KBM-7 (cell line): ENCODE measurements at places on chromosomes 5 and 9.
A peak's percentile ranks its signal among the peaks of the same experiment; 100 is the strongest.

DNA sequence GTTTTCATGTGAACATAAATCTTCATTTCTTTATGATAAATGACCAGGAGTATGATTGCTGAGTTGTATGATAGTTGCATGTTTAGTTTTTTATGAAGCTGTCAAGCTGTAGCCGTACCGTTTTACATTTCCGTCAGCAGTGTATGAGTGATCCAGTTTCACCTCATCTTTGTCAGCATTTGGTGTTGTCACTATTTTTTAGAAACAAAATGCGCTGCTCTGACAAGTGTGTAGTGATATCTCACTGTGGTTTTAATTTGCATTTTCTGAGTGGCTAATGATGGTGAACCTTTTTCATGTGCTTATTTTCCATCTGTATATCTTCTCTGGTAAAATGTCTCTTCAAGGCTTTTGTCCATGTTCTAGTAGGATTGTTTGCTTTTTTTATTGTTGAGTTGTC, 6.7 kb upstream of the SPATA31D1 start:
- DNase-seq, result no peak

- DNase-seq, result no peak
These were observed 543.2 kb upstream of the SGCD start for GRCh38 chr5:155783791-155784190.

DNA sequence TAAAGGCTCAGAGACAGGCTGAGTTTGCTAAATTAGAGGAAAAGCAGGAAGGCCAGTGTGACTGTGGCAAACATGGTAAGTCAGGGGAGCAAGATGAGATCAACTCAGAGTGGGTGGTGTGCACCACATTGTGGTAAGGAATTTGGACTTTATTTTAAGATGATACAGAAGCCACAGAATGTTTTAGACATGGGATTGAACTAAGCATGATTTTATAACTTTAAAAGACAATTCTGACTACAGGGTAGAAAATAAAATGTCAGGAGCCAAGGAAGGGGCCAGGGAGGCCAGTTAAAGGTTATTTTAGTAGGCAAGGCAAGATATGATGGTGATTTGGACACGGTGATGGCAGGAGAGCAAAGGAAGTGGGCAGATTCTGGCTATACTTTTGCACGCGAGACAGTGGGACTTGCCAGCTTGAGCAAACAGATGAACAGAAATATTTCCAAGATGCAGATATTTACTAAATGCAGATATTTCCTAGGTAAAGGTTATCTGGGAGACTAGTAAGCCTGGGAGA, 53.9 kb downstream of the TSSK1B start:
- DNase-seq, result no peak

GRCh38 chr9:87065981-87066380, 118.7 kb upstream of the GAS1 start:
- no peak for DNase-seq

- DNase-seq, result no peak
These were observed 15.5 kb upstream of the FRRS1L start for GRCh38 chr9:109182550-109182939.

GRCh38 chr9:24620741-24621140, 75.0 kb upstream of the IZUMO3 start:
- no peak for DNase-seq

GRCh38 chr9:38182321-38182720, 113.3 kb upstream of the SHB start:
- DNase-seq, result no peak

DNA sequence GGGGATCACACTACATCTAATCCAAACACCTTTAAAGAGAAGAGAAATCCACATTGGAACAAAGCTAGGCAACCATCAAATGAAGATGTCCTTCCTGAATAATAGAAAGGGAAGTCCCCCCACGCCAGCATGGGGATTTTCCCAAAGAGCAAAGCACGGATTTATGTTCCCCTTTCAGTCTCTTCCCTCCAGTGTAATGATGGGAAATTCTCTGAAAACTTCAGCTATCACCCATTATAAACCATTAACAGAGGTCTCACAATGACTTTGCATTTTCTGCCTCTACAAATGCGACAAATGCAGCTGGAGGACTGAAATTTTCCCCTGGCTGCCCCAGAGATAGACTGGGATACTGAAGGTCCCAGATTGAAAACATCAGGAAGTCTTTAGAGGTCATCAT, 368.7 kb downstream of the EFNA5 start:
- no peak for DNase-seq

GRCh38 chr9:126228111-126228780, 98.4 kb upstream of the MVB12B start:
- DNase-seq, result no peak

DNA sequence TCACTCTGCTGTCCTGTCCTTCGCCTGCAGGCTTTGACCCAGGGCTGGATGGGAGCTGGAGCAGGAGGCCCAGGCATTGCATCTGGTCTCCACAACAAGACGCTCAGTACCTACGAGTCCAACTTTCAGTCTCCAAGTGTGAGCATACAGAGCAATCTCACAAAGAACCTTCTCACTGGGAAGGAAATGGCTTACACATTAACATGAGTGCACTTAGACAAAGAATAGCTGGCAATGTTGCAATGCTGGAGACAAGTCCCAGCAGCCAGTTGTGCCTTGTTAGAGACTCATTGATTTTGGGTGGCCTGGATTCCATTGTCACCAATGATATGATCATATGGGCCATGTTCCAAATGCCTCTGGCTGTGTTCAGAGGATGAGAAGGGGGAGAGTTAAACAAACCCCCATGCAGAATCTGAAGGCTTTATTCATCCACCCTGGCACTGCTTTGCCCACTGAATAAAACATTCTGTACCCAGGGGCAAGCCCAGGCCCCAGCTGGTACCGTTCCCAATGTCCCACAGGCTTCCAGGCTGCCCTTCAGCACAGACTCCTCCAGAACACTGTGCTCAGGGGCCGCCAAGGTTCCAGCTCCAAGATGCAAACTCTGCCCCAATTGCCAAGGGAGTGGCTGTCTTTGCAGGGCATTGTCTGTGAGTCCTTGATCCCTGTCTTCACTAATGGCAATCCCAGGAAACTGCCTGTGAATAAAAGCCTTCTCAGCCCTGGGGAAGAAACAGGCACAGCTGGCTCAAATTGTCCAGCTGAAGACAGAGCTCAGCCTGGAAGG, 185.5 kb downstream of the HSD17B3 start:
- DNase-seq, result no peak

DNA sequence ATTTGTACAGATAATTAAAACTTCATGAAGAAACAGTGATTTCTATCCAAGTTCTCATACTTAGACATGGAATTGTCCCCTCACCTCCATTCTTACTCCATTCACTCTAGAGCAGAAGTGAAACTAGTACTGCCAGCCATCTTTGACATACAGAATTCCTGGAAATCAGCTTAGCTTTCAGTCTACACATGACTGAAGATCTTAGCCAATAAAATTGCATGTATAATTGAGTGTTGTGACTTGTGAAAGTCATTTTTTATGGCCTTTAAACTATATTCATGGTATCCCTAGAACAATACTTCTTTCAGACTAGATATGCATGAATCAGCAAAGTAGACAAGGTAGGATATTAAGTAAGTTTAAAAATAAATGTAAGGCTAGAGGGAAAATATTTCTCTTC, 705.2 kb upstream of the ZNF608 start:
- DNase-seq, result no peak

DNA sequence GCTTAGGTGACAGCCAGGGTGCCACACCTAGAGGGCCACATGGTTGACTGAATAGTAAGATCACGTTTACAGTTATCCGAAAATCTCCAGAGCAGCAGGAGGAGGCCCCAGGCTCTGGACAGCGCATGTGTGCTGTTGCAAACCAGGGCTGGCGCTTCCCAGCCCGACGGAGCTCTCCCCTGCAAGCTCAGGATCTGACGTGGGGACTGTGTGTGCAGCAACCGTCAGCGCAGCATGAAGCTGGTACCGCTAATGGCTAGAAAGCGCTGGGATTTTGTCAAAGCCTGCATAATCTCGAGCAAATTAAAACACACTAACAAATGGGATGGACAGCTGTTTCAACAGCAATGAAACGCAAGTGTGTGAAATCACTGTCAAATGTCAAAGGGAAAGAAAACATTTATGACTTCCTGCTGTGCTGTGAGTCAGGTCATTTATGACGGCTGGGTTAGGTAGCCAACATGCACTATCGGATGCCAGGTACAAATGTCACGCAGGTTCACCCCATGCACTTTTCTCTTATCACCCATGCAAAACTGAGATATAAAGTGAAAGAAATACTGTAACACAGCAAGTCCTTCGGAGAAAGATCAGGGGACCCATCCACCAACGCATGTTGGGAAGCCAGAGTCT, 7.5 kb downstream of the SURF4 start:
- DNase-seq, result no peak

DNA sequence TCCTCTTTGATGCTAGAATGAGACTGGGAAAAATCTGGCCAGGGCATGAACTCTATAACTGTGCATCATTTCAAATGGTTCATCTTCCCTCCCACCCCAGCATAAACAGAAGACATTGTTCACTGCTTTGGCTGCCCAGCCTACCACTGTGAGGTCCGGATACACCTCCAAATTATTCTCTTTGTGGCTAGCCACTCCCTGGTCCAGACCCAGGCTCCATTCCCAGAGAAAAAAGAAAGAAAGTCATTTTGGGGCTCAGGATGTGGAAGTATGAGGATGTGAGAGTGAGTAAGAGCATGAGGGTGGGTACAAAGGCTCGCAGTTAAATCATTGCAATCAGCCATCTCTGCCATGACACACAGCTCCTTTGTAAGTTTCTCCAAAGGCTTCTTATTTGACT, 559.2 kb downstream of the PSAT1 start:
- DNase-seq, result no peak

DNA sequence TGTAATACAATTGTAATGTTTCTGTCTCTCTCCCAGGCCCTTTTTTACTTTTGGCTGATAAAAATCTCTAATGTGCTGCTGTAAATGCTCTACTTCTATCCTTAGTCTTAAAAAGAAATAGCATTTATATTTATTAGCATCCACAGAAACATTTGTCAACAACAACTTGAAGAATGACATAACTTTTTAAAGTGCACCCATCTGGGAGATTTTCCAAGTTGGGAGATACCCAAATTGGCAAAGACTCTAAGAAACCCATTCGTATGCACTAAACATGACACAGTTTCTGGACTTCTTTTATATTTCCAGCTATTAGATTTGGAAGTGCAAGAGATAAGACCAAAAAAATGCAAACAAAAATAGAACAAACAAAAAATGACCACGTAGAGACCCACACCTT, 2287.4 kb upstream of the WWC1 start:
- no peak for DNase-seq

DNA sequence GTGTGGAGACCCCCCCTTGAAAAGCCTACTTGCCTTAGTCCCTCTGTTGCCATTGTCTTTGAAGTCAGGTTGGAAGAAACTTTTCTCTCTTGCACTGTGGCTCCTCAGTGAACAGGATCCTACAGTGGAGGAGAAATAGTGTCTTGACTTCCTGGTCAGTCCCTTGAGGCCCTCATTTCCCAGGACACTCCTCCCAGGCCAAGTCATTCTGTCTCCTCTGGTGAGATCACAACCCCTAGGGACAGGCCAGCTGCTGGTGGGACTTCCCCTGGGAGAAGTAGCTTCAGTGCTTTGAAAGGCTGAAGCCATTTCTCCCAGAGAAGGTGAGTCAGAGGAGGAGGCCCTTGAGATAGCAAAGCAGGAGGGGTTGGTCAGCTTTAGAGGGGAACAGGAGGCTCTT, 10.1 kb upstream of the GRIA1 start:
- DNase-seq, result no peak

DNA sequence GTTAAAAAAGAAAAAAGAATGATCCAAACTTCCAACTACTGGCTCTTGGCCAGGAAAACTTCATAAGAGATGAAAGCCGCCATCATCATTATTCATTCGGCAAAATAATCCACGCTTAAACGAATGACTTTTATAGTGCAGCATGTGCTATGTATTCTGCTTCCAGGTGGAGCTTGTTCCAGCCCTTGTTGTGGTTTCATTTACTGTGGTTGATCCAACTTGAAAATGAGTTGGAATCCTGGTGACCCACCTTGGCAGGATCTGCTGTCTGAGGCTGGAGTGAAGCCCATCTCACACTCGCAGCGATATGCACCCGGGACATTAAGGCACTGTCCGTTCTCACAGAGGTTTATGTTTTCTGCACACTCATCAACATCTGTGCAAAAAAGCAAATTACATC, 209.6 kb downstream of the FBN2 start:
- no peak for DNase-seq

DNA sequence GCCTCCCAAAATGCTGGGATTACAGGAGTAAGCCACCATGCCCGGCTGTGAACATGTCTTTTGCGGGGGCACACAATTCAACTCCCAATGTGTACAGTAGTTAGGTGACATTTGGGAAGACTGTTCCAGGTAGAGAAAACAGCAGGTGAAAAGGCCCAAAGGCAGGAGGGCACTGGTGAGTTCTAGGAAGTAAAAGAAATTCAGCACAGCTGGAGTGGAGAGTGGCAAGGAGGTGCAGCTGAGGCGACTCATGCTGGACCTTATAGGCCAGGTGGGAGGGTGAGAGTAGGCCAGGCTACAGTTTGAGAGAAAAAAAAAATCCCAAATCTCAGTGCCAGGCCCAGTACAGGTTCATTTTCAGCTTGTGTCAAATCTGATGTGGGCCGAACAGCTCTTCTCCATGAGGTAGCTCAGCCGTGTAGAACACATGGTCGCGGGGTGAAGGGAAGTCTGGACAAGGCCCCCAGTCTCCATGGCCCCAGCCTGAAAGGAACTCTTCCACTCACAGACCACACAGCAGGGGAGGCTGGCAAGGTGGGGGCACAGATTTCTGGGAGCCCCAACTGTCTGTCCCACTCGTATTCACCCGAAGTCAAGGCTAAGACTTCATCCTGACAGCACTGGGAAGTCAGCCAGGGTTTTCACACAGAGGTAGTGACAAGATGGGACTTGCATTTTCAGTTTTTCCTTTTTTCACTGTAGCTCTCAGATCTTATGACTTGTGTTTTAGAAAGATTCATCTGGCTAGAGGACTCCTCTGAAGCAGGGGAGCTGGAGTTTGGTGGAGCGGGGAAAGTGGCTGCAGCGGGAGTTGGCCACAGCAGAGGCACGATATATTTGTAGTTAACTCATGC, 4.5 kb upstream of the HNRNPAB start:
- DNase-seq, result no peak

- DNase-seq, result no peak
These were observed 1.2 kb downstream of the PURA start for GRCh38 chr5:140115186-140115500.

GRCh38 chr5:95221234-95221633, 63.7 kb downstream of the MCTP1 start:
- DNase-seq, result no peak

DNA sequence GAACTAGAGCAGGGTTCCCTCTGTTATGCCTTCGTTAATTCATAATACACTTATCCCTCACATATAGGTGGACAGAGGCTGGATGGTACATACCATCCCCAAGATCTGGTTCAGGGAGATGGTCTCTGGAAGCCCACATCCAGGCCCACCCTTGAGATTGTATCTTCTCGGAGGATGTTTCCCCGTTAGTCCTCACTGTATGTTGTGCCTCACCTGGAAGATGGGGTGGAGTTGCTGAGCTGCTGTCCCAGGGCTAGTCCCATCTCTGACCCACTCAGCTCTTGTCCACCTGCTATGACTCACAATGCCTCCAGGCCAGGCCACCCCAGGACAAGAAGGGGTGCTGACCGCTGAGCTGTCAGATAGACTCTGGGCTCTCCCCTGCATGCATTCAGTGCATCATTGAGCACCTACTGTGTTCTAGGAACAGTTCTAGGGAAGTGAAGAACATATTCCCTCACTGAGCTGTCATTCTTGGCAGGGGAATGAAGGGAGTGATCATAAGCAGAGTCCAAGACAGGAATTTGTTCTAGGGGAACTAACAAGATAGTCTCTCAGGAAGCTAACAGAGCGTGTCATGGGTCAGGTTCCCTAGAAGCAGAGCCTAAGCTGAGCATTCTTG, at the start of gene CBY3:
CBY3 (minus strand) TSS at position 255 of the 622 bp plus-strand sequence; CDS start at position 139, 116 bp downstream.
- no peak for DNase-seq

GRCh38 chr9:83978992-83979811, 813 bp downstream of the HNRNPK start:
- peak; percentile 72 for DNase-seq
